ENCODE measurements at places on chromosomes 5 and 9.
A peak's percentile ranks its signal among the peaks of the same experiment; 100 is the strongest.

GRCh38 chr9:90967145-90967538 lies 165.5 kb downstream of the SYK start:
- DNase-seq, result no peak

GRCh38 chr5:155711882-155712281 lies 615.1 kb upstream of the SGCD start:
- DNase-seq, result no peak

DNA sequence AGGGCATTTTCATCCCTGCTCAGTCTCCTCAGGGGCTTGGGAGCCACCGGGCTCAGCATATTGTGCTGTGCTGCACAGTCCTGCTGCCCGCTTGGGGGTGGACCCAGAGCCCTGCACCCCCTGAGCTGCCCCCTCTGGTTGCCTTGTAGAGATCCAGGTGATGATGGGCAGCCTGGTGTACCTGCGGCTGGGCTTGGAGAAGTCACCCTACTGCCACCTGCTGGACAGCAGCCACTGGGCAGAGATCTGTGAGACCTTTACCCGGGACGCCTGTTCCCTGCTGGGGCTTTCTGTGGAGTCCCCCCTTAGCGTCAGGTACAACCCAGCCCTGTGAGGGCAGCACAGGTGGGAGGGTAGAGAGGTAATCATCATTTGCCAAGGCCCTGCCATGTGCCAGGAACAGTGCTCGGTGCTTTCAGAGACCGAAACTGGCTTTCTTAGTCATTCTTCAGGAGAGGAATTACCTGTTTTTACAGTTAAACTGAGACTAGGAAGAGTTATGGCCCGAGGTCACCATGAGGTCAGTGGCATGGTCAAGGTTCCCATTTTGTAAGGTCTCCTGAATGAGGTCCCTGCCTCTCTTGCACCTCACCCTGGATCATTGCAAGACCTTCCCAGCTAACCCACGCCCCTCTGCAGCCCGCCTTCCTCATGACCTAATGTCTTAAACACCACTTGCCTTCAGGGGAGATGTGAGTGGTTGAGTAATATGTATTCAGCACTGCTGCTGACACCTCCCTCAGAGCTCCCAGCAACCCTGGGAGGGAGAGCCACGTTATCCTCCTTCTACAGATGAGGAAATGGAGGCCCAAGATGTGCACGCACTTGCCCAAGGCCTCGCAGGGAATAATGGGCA lies 7.5 kb downstream of the NHP2 start:
- DNase-seq, result peak; percentile 40

DNA sequence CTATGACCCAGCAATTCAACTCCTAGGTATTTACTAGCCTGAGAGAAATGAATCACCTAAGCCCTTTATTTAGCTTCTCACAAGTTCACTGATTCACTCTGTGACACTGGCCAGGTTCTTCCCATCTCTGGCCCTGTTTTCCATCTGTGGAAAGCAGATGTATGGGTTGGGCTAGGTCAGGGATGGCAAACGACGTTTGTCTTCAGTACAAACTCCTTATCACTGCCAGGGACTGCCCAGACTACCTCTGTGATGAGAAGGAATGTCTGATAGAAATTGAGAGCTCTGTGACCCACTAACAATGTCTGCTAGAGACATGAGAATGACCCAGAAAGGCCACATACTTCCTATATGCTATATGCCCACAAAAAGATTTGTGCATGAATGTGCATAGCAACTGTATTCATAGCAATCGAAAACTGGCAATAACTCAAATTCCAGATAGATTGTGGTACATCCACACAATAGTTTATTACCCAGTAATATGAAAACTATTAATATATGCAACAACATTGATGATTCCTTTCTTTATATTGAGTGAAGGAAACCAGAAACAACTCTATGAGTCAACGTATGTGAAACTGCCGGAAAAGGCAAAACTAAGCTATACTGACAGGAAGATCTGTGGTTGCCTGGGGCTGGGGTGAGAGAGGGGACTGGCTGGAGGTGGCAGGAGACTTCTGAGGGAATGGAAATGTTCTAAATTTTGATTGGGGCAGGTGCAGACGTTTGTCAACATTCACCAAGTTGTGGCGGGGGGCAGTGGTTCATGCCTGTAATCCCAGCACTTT lies 32.0 kb upstream of the ADAM19 start:
- DNase-seq, result no peak

DNA sequence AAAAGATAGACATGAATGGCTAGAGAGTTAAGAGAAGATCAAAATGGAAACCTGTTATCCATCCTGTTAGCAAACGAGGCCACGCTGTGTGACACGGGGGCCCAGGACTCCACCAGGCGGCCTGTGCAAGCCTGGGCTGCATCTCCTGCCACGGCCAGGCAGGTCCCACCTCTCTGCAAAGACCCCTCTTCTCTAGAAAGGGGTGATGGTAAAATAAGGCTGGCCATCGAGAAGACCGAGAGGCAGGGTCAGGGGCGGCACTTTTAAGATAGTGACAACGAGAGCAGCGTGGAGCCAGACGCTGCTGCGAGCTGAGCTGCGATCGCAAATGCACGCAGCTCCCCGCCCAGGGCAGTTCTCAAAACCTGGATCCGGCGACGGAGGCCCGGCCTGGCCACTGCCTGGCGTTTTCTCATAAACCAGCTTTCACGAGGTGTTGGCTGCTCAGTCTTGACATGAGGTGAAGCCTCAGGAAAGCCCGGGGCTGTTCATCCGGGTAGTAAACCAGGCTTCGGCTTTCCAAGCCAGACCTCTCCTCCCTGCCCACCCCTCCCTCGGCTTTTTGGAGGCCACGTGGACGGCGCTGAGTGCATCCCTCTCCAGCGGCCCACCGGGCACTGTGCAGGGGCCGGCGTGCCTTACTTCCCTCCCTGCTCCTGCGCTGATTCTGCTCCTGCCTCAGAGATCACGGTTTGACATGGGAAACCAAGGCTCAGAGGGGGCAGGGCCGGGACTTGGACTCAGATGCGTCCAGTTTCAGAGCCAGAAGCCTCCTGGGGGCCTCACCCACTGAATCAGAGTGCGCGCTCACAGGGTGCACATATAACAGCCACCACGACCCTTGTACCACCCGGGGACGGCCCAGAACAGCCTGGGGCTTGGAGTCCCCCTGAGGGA lies 151.6 kb upstream of the PHYKPL start:
- DNase-seq, result no peak

DNA sequence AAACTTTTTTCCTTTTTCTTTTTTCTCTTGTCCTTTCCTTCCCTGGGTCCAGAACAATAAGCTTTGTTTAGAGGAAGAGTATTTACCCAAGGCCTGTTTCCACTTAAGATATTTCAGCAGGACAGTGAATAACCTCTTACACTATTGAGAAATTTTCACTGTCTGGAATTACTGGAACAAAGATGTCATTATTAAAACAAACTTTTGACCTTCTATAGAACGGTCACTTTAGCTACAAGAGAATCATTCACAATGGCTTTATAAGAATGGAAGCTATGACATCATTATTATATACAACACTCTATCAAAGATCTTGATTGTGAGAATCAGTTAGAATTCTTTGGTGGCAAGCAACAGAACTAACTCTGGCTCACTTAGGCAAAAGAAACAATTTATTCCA lies 22.0 kb upstream of the ARHGAP26 start:
- DNase-seq, result no peak

- DNase-seq, result no peak
Measured at GRCh38 chr5:32304622-32305021, 8.1 kb downstream of the MTMR12 start.

DNA sequence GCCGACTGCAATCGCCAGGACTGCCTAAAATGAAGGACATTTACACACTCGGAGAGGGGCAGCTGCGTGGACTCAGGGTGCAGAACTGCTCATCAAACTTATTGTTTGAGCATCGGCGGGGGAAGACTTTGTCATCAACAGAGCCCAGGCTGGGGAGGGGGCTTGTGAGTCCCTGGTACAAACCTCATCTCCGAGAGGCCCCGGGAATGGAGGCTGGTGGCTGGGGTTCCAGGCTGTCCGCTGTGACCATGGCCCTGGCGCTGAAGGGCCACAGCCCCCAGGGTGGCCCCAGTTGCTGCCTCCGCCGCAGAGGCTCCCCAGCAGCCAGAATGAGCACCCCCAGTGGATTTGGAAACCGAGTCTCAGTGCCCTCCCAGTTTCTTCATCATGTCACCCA lies 46.1 kb upstream of the RNU6ATAC start:
- DNase-seq, result no peak

DNA sequence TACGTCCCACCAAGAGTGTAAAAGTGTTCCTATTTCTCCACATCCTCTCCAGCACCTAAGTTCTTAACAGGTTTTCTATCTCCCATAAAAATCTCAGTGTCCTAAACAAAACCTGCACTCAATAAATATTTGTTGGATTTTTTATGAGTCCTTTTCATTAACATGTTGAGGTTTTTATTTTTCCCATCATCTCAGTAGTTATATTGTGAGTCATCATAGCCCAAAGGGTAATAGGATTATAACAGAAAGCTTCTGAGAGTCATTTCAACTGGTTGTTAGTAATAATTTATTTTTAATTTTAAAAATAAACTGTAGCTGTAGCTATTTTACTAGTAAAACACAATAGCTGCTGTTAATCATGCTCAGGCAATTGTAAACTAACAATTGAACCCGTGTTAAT lies 331.6 kb upstream of the SLC30A5 start:
- DNase-seq, result no peak

DNA sequence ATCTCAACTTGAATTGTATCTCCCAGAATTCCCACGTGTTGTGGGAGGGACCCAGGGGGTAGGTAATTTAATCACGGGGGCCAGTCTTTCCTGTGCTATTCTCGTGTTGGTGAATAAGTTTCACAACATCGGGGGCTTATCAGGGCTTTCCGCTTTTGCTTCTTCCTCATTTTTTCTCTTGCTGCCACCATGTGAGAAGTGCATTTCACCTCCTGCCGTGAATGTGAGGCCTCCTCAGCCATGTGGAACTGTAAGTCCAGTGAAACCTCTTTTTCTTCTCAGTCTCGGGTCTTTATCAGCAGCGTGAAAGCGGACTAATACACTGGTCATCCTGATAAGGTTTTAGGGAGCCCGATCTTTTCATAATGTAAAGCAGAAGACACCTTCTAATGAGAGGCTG lies 687.0 kb upstream of the FTMT start:
- DNase-seq, result no peak

GRCh38 chr9:137175345-137175961 lies 3.6 kb upstream of the TMEM210 start:
- DNase-seq, result no peak

DNA sequence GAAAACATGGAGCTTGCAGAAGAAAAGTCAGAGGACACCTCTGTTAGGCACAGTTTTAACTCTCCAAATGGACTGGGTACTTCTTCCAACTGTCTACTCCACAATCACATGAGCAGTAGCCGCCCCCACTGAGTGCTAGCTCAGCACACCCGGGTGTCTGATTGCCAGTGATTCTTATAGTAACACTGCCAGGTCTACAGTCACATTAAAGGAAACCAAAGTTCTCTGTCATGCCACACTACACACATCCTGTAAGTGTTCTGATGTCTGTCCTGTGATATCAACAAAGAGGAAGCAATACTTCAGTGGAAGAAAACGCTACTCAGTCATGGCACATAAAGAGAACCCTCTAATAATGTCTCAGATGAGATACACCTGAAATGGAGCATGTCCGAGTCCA lies at the start of gene HAVCR2:
TSS of gene HAVCR2 (minus strand) at position 69 of the 400 bp plus-strand sequence. CDS start at position 8, 61 bp downstream.
- no peak for DNase-seq

GRCh38 chr5:42005561-42006153 lies 80.6 kb downstream of the FBXO4 start:
- DNase-seq, result peak; percentile 0

- DNase-seq, result no peak
Measured at GRCh38 chr5:98096155-98096554, 677.3 kb upstream of the RGMB start.

DNA sequence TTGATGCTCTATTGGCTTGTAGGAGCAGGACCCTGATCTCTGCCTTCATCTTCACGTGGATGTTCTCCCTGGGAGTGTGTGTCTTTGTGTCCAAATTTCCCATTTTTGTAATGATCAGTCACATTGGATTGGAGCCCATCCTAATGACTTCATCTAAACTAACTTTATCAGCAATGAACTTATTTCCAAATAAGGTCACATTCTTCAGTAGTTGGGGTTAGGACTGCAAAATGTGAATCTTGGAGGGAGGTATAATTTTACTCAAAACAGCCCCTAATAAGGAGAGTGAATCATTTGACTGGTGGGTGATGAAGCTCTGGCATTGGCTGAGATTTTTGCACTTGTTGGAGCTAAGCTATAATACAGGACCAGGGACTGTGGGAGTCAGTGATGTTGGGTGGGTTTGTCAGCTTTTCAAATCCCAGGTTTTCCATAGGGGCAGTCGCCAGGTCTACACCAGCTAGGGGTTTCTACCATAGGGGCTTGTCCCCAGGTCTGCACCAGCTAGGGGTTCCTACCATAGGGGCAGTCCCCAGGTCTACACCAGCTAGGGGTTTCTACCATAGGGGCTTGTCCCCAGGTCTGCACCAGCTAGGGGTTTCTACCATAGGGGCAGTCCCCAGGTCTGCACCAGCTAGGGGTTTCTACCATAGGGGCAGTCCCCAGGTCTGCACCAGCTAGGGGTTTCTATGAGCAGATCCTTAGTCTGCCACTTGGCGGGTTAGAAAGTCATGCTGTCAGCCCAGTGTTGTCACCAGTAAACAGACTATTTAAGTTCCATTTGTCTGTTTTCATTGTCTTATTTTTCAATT lies 382.6 kb upstream of the DAP start:
- no peak for DNase-seq

DNA sequence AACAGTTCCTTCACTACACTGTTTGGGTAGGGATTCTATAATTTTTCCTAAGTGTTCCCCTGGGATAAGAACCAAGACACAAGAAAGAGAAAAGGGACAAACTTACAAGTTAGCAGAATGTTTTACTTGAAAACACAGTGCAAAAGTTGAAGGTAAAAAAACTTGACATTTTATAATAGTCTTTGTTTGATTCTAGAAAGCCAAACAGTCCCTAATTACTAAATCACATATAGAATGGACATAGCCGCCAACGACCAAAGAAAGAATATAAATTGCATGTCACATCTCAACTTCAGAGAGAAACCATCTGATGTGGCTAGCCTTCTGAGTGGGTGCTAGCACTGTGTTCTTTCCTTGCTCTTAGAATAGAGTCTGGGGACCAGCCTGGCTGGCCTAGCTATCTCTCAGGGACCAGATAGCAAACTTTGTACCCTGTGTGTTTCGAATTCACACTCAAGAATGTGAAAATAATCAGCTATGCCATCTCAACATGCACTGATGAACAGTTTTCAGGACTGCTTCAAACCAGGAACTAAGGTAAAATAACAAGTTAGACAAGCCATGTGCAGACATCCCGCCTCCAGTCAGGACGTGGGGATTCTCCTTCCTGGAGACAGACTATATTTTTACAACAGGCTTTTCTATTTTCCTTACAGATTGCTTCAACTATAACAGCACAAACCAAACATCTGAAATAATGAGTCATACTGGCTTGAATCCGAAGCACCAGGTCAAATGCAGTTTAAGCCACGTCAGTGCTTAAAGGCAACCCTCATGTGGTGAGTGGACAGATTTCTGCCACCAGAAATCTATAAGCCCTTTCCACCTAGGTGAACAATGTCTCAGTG lies 53.7 kb downstream of the LHFPL2 start:
- peak; percentile 17 for DNase-seq

Measured in NCI-H510A treated with DMSO at 0.1 percent for 48 hours (cell line).